Tibial nerve (tissue), 4 donors: ENCODE measurements at places on chromosomes 1 and 21. TPM values are rescaled to one million over a fixed set of nuclear protein-coding genes. Genes with fewer than 3 reads are reported as not detected.

DNA sequence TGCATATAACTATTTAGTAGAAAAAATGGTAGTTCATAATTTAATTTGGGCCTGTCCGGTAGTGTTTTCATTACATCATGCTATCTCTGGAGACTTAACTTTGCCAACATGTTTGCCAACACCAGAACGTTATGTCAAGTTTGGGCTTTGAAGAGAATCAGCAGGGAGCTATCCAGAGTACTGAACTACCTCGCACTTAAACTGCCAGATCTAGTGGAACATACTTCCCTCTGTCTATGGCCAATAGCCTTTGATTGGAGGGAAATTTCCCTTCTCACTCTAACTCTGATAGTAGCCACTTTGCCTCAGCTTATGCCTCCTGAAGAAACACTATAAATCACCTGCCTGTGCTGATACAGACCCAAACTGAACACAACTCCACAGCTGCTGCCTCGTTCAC, 10.0 kb downstream of the LRRC53 start:
- no peak for DNase-seq

- DNase-seq, result no peak
Observed at GRCh38 chr1:39491146-39491921, at the start of gene BMP8A. Gene BMP8A (plus strand): TSS chr1:39491636. CDS start chr1:39491992, 356 bp downstream.

DNA sequence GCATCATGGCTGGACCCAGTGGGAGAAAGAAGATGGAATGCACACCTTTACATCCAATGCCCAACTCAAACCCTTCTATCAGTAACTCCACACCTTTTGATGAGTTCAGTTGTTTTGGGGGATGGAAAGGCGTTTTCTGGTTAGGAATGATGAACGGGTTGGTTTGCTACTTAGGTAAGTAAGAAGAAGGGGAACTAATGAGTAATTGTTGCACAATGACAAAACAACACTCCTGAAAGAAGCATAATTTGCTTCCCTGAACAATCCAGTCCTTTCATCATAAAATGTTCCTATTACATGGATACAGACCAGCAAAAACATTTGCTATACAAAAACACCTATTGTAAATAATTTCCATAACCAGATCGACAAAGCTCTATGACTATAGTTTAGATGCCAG, 35.9 kb upstream of the NFIA start:
- DNase-seq, result no peak

GRCh38 chr1:94901841-94902240, 25.1 kb downstream of the CNN3 start:
- no peak for DNase-seq

- no peak for DNase-seq
Observed at GRCh38 chr1:35557118-35557610, at the start of gene KIAA0319L. Gene KIAA0319L (minus strand): TSS chr1:35557403. CDS start chr1:35554491, 2,912 bp downstream.

DNA sequence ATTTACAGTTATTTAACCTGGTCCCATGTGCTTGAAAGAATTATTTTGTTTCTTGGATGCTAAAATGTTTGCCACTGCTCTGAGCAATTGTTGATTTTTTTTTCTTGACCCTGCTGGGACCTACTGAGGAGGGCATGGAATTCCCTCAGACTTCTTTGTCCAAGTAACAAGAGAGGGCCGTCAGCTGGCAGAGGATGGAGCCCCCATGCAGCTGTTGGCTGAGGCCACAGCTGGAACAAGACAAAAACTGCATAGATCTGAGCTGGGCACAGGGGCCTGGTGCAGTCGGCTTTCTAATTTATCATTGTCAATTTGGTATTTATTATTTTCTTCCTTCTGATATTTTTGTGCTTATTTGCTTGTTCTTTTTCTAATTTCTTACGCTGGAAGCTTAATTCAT, 39.6 kb upstream of the ABCG1 start:
- no peak for DNase-seq

GRCh38 chr1:192852001-192852947, 43.4 kb downstream of the RGS2 start:
- no peak for DNase-seq

GRCh38 chr1:71737768-71738167, 544.6 kb downstream of the NEGR1 start:
- no peak for DNase-seq

- no peak for DNase-seq
Observed at GRCh38 chr1:3914911-3915310, 14.8 kb upstream of the C1orf174 start.

DNA sequence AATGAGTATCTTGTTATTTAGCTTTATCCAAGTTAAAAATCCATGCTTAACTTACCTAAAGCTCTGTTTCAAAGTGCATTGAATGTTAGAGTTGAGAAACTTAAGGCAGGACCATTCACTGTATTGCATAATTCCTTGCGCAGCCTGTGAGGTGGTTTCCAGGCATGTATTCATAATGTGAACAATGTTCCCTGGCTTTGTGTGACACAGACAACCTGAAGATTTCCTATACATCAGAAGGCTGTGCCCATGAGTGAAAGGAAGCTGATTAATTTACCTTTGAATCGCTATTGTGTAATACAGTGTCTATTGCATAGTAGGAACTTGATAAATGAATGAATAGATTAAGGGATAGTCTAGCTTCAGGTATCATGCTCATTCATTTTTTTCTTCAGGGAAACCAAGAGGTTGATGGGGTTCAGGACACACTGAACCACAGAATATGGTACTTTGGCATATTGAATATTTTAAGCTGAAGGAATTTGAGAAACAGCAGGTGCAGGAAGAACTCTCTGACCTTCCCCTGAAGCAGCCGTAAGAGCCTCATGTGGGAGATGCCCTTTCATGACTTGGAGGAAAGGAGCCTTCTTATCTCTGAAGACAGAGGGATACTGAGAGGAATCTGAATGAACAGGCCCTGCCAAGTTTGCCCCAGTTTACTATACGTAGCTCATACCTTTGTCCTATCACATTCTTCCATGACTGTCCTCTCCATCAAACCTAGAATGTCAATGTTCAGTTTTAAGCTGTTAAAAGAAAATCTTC, 88.6 kb upstream of the GNG12 start:
- no peak for DNase-seq

PFKL gene
- 136 TPM for total RNA-seq

OR10T2 gene
- total RNA-seq, result not detected

KCNE1 gene
- 3.3 TPM for total RNA-seq

HOOK1 gene
- 0.87 TPM for total RNA-seq

FAM151A gene
- not detected for total RNA-seq
